T follicular helper cell (primary cell): ENCODE measurements at places on chromosomes 2 and 18.

DNA sequence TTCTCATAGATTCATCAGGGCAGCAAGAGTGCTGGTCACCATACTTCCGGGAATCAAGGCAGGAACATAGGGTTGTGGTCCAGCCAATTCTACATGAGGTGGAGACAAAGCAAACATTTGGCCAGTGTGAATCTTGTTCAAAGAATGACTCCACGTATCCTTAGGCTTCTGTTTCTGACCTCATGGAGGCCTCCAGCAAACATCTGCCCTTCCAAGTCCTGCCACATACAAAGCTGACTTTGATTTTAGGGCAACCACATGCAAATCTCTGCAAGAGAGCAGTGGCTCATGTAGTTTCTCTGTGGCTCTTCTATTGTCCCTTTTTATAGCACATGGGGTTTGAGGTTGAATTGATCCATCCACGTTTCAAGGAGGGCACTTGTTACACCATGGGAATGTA is 132.1 kb upstream of the MMADHC start:
- no peak for DNase-seq

DNA sequence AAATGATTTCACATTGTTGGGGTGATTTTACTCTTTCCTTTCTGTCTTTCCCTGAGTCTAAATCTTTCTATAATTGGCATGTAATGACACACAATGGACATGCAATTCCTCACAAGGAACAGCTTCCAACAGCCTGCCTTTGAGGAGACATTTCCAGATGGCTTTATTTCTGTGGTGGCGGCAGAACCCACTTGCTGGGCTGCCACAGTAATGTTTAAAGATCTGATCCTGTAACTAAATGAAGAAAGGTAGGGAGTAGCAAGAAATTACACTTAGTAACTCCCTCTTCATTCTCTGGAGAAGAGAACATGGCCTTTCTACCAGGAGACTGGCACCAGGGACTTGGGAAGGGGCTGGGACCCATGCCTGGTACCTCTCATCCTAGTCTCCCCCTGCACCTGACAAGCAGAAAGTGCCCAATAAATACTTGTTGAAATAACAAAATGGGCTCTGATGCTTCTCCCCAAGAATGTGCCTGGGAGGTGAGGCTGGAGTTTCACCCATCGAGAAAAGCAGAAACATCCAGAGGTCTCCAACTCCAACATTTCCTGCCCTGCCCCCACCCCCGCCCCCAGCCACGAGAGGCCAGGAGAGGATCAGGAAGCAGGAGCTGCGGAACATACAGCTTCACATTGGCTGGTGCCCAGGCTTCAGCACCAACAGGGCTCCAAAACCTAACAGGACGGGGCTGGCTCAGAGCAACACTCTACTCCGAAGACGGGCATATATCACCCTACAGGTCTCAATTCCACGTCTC is 92.1 kb downstream of the PXDN start:
- DNase-seq = no peak

- no peak for DNase-seq
Observed at GRCh38 chr2:146412625-146413024, 1432.2 kb upstream of the ACVR2A start.

DNA sequence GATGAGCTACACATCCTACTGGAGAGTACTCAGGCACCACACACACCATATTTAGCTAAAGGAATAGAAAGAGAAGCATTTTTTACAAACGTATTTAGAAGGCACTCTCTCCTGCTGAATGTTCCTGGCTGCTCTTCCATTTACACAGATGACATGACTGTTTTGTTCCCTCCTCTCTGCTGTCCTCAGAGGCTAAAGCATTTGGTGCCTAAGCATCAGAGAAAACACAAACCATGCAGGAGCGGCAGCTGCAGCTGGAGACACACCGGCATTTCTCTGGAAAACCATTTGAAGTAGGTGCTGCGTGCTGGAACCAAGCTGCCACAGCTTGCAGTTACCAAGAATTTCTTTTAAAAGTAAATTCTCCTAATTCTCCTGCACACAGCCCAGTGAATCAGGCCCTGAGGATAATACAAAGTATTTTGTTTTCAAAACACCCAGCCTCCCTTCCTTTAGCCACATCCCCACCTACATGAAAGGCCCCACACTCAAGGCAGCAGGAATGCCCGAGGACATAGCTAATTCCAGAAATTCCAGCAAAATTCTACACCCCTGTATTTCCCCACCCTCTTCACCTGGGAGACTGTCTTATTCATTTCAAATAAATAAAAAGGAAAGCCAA is 488.9 kb upstream of the SOX11 start:
- DNase-seq = no peak

DNA sequence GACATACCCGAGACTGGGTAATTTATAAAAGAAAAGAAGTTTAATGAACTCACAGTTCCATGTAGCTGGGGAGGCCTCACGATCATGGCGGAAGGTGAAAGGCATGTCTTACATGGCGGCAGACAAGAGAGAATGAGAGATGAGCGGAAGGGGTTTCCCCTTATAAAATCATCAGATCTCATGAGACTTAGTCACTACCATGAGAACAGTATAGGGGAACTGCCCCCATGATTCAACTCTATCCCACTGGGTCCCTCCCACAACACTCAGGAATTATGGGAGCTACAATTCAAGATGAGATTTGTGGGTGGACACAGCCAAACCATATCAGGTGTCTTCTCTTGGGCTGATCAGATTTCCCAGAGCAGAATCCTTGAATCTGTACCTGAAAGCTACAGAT is 617.3 kb upstream of the ID2 start:
- no peak for DNase-seq

- DNase-seq = no peak
Observed at GRCh38 chr18:3088449-3088848, 75.5 kb upstream of the LPIN2 start.

DNA sequence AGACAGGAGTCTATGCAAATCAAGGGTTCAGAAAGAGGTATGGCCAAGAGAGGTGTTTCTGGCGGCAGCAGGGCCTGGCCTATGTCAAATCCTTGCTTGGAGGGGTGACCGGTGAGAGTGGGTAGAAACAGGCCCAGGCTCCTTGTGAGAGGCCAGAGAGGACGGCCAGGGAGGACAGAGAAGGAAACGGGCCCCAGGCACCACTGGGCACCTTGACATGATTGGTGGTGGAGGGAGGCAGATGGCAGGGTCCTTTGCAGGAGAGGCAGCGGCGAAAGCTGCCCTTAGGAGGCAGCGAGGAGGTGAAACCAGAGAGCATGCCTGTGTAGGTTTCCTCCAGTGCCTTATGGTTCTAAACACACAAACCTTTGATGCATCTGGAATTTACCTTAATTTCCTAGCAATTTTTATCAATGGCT is 6.2 kb downstream of the RAMP1 start:
- DNase-seq = no peak

- DNase-seq = no peak
Observed at GRCh38 chr18:60668583-60668982, 296.0 kb upstream of the MC4R start.

DNA sequence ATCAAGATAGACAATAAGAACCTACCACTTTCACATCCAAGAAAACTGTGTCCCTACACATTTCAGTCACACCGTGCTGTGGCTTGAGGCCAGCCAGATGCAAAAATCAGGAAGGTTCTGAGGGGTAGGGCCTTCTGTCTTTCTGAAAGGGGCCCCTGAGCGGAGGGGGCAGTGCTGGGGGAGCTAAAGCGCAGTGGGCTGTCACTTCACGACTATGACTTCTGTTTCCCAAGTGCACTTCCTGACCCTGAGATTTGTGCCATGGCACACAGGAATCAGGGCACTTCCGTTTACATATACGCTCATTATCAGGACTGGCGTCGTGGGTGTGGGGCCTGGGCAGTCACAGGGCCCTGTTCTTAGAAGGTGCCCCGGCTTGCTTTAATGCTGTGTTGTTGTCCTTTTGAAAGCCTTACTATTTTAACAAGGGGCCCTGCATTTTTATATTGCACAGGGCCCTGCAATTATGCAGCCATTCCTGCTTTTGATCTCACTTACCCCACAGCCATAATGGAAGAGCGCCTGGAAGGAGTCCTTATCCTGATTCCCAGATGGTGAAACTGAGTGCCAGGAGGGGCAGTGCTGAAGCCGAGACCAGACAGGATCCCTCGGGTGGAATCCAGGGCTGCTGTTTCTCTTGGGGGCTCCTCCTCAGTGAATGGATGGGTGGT is 620 bp downstream of the NGEF start:
- DNase-seq = no peak

GRCh38 chr2:226411205-226411604 is 388.4 kb downstream of the IRS1 start:
- DNase-seq = no peak

DNA sequence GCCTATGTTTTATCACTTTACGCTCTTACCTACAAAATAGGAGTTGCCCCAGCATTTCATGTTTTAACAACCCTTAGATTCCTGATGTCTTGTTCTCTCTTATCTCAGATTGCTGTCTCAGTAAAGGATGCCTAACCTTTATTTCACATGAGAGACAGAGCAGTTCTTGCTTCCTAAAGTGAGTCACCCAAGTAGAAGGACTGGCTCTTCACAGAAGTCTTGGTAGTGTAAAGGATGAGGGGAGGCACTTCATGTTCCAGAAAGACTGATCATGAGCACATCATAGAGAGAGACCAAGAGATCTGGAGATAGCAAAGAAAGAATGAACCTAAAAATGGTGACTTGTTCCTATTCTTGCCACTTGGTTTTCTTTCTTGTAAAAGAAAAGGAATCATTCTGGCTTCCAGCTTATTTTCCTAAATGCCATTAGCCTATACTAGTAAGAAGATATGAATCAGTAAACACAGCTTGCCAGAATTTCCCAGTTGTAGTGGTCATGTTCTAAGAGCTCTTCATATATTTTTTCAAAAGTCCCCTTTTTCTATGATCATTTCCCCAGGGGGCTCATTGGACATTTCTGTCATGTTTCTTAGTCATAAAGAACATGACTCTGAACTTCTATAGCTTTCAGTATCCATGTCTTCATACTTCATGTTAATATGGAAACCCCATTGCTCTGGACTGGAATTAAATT is 54.9 kb downstream of the MAPRE2 start:
- DNase-seq = no peak

GRCh38 chr2:5561006-5561405 is 131.2 kb upstream of the SOX11 start:
- no peak for DNase-seq

DNA sequence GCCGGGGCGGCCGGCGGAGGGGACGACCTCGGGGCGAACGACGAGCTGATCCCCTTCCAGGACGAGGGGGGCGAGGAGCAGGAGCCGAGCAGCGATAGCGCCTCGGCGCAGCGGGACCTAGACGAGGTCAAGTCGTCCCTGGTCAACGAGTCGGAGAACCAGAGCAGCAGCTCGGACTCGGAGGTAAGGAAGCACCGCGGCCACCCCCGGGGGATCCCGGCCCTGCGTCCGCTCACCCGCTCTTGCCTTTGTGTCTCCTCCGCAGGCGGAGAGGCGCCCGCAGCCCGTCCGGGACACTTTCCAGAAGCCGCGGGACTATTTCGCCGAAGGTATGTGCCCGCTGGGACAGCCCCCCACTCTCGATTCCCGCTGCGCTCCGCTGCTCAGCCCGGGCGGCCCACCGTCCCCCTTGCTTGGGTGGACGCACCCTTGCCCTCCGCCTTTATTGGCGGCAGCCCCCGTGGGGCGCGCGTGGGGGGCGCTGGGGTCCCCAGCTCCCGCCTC is 611 bp downstream of the TCF7L1 start:
- no peak for DNase-seq

- no peak for DNase-seq
Observed at GRCh38 chr2:2707206-2707991, 376.3 kb upstream of the MYT1L start.

DNA sequence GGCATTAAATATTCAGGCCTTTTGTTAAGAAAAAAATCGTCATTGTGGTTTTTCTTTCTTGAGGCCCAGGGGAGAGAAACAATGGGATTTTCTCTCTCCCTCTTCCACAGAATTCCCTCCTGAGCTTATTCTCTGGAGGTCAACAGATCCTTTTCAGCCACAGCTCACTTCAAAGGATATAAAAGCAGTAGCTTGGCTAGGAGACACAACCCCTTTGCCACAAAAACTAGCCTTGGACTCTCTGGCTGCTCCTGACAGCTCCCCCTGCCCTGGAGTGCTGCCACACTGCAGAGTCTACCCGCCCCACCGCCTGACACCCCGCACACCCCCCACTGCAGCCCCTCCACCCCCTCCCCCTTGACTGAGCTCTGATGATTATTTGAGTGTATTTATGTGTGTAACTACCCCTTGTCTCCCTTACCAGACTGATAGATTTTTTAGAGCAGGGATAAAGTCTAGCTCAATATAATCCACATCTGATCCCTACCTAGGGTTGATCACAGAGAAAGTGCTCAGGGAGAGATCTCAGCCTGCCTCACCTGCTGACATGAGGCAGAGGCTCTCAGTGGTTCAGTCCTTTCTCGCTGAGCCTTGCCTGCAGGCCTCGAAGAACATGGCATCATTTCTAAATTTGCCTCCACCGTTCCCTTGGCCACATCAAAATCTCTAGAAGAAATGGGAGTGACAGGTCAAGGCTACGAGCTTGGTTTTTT is 132.2 kb upstream of the SP5 start:
- no peak for DNase-seq

DNA sequence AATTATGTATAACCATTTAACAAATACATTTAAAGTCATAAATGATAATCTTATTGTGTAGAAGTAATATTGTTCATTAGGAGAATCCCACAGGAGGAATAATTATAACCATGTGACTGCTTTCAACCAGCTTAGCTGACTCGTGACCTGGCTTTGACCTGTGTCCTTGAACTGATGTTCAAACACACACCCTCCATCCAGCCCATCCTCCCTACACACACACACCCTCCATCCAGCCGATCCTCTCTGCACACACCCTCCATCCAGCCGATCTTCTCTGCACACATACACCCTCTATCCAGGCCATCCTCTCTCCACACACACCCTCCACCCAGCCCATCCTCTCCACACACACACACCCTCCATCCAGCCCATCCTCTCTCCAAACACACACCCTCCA is 83.5 kb downstream of the EIPR1 start:
- DNase-seq = no peak

GRCh38 chr2:229485857-229486256 is 214.8 kb upstream of the PID1 start:
- no peak for DNase-seq

- DNase-seq = no peak
Observed at GRCh38 chr2:68187329-68187728, 29.6 kb downstream of the PNO1 start.

- DNase-seq = peak; percentile 66
Observed at GRCh38 chr18:24014062-24014985, at the start of gene TTC39C. Gene TTC39C (plus strand): TSS chr18:24014754. CDS start chr18:24014872, 118 bp downstream.
